ENCODE measurements at places on chromosomes 3 and 15. TPM values are rescaled to one million over a fixed set of nuclear protein-coding genes. Genes with fewer than 3 reads are reported as not detected.

Gene ALDH1A2
- not detected for total RNA-seq

Gene GABRB3
- not detected for total RNA-seq

Gene GXYLT2
- total RNA-seq, result 0.08 TPM

Gene MED12L
- total RNA-seq, result 0.49 TPM

Gene ADPRH
- 0.36 TPM for total RNA-seq

Gene VWA5B2
- not detected for total RNA-seq

Gene CD86
- 1.4 TPM for total RNA-seq

Gene WDR93
- total RNA-seq, result not detected

Gene GRAMD1C
- 0.55 TPM for total RNA-seq

Gene PAQR5
- total RNA-seq, result not detected

Gene GNB4
- total RNA-seq, result 0.41 TPM
